Gastroesophageal sphincter (tissue), 4 donors: ENCODE measurements at places on chromosomes 13 and 19. TPM values are rescaled to one million over a fixed set of nuclear protein-coding genes. Genes with fewer than 3 reads are reported as not detected.

GRCh38 chr19:8500158-8500557 lies 2.3 kb downstream of the PRAM1 start:
- ATAC-seq = no peak

The SBSN gene
- 1.0 TPM for total RNA-seq

DNA sequence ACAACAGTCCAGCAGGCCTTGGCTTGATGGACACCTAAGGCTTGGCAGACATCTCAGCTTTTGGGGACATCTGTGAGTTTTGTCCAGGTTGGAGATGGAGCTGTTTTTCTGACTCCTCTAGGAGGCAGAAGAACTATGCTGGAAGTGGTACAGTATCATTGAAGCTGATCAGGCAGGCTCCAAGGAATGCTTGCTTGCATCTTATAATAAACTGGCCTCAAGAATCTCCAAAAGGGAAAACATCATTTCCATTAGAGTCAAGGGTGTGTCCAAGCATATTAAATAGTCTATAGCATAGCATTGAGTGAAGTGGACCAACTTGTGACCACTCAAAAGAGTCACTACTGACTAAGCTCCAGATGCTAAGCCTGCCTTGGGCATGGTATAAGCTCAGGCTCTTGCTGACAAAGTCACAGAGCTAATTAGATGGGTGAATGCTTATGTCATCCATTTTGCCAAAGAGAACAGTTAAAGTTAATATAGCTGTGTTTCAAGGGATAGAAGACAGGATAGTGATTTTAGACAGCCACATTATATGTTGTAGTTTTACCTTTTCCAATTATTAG lies 216.0 kb downstream of the DNAJC15 start:
- no peak for ATAC-seq

The PCSK4 gene
- 0.94 TPM for total RNA-seq

The PSG6 gene
- total RNA-seq = not detected

- ATAC-seq = no peak
Measured at GRCh38 chr13:45748941-45749759, 47.0 kb downstream of the CBY2 start.

The PTPRS gene
- 142 TPM for total RNA-seq

The LRRC25 gene
- total RNA-seq = 19.0 TPM

DNA sequence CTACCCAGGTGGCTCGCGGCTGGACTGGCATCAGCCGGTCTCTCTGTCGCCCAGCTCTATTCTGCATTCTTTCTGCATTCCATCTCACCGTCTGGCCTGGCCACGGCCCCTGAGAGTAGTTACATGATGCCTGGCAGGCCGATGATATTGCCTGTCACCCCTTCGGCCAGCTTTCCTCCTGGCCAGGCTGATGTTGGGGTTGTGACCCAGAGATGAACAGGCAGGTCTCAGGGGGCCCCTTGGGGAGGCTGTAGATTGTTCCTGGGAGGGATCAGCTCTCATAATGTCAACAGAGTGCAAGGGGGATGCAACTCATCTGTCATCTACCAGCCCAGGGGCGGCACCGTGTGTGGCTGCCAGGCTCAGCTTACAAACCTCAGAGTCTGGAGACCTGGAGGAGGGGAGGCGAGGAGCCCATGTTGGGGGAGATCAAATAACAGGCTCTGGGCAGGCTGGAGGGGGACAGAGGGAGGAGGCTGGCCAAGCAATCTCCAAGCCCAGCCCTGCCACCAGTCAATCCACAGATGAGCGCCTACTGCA lies 13.6 kb upstream of the FBXO17 start:
- ATAC-seq = no peak

DNA sequence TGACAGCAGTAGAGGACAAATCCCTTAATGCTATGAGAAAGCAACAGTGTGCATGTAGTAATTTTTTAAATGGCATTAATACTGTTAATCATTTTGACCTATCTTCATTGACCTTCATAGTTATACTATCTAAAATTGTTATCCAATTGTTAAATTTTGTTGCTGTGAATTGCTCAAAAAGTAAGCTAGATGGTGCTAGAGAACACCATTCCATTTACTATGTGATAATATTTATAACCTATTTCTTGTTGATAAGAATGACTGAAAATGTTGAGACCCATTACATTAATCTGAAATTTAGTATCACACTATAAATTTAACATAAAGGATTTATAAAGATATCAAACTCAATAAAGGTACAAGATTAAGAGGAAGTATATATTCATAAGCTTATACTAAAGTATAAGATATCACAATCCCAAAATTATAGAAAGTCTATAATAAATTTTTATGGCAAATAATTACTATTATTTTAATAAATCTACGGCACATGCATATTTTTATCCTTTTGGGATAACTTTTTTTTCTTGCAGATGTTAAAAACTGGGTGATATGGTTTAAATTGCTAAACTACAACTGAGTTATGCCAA lies 1573.3 kb downstream of the PCDH9 start:
- ATAC-seq = no peak

GRCh38 chr19:49436381-49437017 lies 4.8 kb downstream of the SLC17A7 start:
- no peak for ATAC-seq

DNA sequence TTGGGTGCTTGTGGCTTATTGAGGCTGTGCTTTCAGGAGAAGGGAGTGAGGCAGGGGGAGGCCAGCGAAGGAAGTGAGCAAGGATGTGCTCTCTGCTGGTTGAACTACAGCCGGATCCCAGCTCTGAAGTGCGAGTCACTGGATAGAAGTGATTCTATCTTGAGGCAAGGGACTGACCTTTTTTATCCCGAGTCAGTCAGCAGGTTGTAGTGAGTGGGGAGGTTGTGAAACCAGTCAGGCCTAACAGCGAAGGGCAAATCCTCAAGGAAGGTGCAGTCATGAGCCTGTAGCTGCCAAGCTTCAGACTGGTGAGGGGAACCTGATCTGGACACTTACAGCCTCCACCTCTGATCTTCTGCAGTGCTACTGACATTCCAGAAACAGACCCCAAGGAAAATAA lies 18.6 kb downstream of the SCEL start:
- no peak for ATAC-seq

- no peak for ATAC-seq
Measured at GRCh38 chr13:25840261-25840660, 211.6 kb downstream of the SHISA2 start.

DNA sequence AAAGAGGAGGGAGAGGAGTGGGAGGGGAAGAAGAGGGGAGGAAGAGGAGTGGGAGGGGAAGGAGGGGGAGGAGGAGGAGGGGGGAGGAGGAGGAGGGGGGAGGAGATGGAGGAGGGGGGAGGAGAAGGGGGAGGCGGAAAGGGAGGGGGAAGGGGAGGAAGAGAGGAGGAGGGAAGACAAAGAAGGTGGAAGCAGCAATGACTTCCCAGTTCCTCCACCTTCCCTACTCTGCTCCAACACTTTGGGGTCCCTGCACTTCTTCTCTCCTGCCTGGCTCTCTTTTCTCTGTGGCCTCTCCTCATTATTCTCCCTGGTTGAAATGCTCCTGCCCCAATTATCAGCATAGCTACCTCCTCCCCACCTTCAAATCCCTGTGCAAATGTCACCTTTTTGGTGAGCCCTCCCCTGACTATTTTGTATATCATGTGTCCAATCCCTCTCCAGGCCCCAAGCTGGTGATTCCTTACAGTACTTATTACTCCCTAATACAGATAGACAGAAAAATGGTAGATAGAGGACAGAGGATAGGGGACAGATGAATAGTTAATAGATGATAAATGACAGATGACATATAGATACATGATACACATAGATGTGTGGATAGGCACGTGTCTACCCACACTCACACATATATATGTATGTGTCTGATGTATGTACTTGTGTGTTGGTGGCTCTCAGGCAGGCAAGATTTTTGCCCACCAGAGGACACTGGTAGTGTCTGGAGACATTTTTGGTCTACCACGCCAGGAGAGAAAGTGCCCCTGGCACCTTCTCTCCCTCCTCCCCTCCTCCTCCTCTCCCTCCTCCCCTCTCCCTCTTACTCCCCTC lies 25.2 kb downstream of the NLRP9 start:
- ATAC-seq = no peak

- ATAC-seq = no peak
Measured at GRCh38 chr13:106565127-106565775, 2.7 kb downstream of the ARGLU1 start.

DNA sequence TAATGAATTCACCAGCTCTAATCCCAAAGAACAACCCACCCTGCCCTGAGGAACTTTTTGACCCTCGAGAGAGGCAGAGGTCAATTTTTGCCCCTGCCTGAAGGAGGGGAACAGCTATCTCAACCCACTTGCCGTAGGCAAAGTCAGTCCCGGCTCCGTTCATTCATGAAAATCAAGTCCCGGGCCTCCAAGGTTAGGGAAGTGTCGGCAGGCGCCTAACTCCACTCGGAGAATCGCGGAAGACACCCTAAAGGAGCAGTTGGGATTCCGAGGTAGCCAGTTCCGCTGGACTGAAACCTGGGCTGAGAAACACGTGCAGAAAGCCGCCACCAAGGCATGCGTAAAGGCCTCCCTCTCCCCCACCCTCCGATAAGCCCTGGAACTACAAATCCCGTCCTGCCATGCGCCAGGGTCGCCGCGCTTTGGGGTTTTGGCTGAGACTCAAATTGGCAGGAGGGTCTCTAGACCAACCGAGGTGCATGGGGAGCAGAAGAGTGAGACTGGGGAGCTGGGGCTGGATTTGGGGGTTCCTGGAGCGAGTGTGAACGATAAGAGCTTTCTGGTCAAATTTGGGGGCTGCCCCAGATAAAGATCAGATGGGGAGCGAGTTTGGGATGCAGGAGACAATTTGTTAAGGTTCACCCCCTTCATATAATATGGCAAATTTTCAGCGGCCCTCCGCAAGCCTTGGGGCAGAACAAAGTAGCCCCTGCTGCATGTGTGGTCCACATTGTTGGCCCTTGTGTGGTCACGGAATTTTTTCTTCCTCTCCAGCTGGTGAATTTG lies at the start of gene TNPO2:
Gene TNPO2, minus strand, starts transcription at position 292 of the 786 bp plus-strand sequence. CDS start 2,955 bp downstream, outside the sequence.
- ATAC-seq = no peak

DNA sequence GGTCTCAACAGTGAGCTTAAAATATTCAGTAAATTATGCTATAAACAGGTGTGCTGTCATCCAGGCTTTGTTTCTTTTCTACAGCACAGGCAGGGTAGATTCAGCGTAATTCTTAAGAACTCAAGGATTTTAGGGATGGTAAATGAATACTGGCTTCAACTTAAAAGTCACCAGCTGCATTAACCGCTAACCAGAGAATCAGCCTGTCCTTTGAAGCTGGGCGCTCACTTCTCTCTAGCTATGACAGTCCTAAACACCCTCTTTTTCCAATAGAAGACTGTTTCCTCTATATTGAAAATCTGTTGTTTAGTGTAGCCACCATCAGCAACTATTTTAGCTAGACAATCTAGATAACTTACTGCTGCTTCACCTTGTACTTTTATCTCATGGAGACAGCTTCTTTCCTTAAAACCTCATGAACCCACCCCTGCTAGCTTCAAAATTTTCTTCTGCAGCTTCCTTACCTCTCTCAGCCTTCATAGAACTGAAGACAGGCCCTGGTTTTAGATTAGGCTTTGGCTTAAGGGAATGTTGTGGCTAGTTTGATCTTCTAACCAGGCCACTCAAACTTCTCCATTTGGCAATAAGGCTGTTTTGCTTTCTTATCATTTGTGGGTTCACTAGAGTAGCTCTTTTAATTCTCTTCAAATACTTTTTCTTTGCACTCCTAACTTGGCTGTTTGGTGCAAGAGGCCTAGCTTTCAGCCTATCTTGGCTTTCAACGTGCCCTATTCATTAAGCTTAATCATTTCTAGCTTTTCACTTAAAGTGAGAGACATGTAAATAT lies 89.5 kb downstream of the USP12 start:
- no peak for ATAC-seq

DNA sequence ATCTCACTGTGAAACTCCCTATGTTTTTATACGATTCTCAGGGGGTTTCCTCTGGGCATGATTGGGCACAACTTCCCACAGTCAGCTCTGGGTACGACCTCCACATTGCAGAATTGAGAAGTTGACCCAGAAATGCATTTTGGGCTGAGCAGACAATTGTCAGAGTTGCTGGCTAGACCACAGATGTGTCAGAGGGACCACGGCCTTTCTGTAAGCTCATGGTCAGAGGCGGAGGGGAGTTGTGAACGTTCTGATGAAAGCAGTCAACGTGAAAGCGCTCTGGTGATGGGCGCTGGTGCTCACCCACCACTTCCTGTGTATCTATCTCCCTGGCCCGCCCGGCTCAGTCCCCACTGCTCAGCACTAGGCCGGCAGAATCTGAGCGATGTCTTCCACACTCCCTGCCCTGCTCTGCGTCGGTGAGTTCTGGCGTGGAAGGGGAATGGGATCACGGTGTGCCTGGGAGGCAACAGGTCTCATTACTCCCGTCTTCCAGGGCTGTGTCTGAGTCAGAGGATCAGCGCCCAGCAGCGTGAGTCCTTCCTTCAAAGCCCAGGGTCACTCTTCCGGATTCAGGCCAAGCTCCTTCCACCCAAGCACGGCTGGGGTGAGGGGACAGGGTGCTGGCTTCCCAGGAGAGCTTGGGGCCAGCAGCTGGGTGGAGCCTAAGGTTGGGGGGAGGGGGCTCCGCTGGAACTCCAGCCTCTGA lies at the start of gene NCR1:
Gene NCR1, plus strand, starts transcription at position 346 of the 709 bp plus-strand sequence. Its CDS starts 40 bp downstream, at position 386.
- no peak for ATAC-seq

GRCh38 chr13:106077017-106077416 lies 458.4 kb downstream of the EFNB2 start:
- no peak for ATAC-seq

- no peak for ATAC-seq
Measured at GRCh38 chr13:43057653-43058317, 34.4 kb downstream of the DNAJC15 start.

DNA sequence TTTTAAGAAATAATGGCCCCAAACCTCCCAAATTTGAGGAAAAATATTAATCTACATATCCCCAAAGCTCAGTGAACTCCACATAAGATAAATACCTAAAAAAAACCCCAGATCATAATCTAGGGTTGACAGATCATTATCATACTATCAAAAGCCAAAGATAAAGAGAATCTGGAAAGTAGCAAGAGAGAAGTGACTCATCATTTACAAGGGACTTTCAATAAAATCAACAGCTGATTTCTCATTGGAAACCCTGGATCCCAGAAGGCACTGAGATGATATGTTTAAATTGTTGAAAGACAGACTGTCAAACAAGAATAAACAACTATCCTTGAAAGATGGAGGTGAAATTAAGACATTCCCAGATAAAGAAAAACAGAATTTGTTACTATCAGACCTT lies 199.3 kb downstream of the KCNRG start:
- ATAC-seq = no peak

GRCh38 chr19:10699650-10700335 lies 1.4 kb upstream of the QTRT1 start:
- ATAC-seq = no peak

The CABP5 gene
- total RNA-seq = not detected

The GPR12 gene
- total RNA-seq = 0.50 TPM
